Activated CD8-positive, alpha-beta memory T cell treated with anti-CD3 and anti-CD28 coated beads for 4 hours (primary cell): ENCODE measurements at places on chromosomes 2 and 18.

- DNase-seq = no peak
Observed at GRCh38 chr18:47149457-47150028, 757 bp downstream of the HDHD2 start.

DNA sequence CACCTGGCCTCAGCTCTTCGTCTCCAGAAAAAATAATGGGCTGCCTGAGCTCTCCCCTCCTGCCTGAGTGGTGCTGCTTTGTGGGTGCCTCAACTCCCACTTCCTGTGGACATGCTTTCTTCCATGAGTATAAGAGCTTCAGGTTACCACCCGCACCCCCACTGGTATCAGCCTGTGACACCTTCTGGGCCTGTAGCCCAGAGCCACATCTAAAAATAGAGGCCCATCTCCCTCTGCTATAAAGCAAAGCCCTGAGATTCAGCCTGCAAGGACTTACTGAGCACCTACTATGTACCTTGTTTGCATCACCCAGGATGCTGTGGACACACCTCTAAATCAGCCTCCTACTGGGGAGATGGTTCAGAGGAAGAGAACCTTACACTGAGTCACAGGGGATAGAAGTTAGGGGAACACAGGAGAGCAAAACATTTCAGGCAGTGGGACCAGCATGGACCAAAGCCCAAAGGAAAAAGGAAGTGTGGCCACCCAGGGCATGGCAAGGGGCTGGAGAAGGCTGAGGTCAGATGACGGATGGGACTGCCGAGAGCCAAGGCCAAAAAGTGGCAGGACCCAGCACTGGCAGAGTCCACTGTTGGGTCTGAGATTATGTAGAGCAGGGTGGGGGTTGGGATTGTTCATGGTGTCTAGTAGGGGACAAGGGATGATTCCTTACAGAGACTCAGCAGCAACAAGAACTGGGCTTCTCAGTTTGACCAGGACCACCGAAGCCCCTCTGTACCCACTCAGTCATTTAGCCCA lies 123.7 kb upstream of the PPP1CB start:
- DNase-seq = no peak

GRCh38 chr2:2703762-2704427 lies 372.8 kb upstream of the MYT1L start:
- no peak for DNase-seq

- no peak for DNase-seq
Observed at GRCh38 chr2:86775338-86775737, 15.4 kb downstream of the CD8A start.

DNA sequence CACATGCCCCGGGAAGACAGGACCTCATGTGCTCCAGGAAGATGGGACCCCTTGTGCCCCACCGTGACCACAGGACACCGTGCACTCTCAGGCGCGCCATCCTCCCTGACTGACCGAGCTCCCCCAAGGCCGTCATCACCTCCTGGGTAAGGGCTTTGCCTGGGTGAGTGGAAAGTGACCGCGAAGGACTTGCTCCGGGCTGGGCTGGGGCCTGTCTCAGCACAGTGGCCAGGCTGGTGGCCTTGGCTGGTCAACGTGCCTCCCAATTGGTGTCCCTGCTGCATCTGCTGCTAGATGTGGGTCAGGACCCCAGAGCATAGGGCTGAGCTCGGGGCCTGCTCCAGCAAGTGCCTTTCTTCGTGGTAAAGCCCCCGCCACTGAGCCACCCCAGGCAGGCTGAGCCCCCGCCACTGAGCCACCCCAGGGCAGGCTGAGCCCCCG lies 69.7 kb upstream of the CTDP1 start:
- DNase-seq = no peak

GRCh38 chr2:30503007-30503694 lies 56.1 kb downstream of the LCLAT1 start:
- no peak for DNase-seq

- DNase-seq = no peak
Observed at GRCh38 chr2:229684942-229685562, 29.3 kb downstream of the DNER start.

DNA sequence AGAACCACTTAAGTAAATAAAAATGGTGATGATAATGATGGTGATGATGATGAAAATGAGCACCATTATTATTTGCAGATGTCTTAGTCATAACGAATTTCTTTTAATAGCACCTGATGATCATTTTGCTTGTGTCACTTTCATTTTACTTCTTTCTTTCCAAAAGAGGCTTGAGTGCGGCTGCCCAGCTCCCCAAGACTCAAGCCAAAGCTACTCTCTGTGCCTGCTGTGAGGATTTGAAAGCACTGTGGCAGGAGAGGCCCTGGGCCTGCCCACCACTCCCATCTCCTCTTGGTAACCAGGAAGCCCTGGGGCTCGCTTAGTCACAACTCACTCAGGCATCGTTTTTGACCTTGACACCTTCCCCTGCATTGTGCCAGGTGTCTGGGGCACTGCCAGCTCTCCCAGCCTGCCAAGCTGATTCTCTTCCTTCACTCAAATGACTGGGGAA lies 41.2 kb downstream of the RPL37A start:
- DNase-seq = no peak

DNA sequence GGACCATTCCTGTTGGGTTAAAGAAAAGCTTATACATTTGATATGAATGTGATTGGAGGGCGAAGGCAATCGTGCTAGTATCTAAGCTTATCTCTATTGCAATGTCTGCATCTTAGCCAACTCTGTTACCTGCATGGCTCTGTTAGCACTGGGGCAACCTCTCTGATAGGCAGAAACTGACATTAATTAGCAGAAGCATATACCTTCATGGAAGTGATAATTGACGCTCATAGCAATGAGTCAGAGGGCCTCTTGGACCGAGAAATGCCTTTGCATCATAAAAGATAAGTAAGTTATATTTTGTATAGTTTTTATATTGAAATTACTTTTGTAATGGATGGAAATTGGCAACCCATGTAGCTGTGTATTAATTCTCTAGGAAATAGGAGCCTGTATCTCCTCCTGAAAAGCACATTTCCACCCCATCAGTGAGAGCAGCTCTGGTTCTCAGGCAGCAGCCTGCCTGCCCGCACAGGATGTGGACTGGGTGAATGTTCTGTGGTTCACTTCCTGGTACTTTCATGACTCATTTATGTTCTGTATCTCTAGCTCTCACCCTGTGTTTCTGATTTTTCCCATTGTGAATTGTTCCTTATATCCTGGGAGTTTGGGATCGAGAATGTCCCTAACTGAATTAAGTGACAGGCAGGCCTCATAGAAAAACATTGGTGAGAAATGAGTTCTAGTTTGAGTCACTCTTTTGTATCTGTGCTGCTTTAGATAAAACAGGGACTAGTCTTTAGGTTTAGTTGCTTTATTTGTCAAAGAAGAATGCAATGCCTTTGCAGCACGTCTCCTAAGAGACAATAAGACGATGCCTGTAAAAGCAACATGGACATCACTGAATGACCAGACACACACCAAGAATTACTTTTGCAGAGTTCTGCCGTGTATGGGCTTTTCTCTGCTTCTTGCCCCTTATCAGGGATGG lies 344.9 kb downstream of the DCDC2C start:
- DNase-seq = no peak

GRCh38 chr2:38836791-38837190 lies 38.9 kb downstream of the DHX57 start:
- DNase-seq = no peak
